ENCODE measurements at places on chromosomes 16 and 17.

- DNase-seq: peak; percentile 74
Observed at GRCh38 chr16:66549284-66550131, at the start of gene TK2. TK2 (minus strand) TSS chr16:66550122; CDS start chr16:66550061, 61 bp downstream.

DNA sequence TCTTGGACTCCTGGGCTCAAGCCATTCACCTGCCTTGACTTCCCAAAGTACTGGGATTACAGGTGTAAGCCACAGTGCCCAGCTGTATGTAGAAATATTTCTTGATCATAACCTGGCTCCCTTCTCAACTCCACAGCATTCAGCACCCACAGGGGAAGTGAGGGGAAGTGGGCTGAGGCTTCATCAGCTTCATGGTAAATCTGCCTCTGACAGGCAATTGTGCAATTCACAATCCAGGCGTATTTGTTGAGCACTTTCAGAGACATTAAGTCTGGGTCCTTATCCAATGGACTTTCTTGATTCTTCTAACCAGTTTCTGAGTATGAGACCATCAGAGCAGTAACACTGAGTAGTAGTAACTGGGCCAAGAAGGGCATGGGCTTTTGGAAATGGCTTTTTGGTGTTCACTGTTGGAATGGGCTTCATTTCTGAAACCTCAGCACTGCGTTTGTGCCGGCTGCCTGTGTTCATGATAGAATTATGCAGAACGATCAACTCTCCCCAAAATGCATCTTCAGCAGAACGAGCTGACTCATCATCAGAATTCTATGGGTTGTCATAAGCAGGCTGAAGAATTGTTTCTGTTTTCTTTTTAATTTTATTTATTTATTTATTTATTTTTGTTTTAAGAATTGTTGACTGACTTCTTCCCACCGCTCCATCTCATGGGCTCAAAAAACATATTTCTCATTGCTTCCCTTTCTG lies 28.9 kb downstream of the FAM20A start:
- DNase-seq: no peak

GRCh38 chr17:79242873-79243602 lies 168.4 kb downstream of the ENGASE start:
- DNase-seq: no peak

DNA sequence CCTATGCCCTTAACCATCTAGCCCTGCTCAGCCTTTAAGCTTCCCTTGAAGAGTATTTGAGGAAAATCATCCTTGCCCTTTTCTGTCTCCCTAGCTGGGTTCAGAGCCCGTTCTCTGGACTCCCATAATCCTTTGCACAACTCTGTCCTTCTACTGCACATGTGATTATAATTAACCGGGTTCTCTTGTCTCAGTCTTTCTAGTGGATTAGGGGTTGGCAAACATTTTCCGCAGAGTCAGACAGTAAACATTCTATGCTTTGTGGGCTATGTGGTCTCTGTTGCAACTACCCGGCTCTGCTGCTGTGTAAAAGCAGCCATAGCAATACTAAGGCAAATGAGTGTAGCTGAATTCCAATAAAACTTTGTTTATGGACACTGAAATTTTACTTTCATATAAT lies 80.0 kb downstream of the CDRT15 start:
- DNase-seq: no peak

- DNase-seq: no peak
Observed at GRCh38 chr17:8360260-8360659, 16.2 kb downstream of the KRABD2 start.

- DNase-seq: no peak
Observed at GRCh38 chr16:57013229-57013628, 23.9 kb downstream of the NLRC5 start.

Data from NCI-H82 (cell line).